GM13977 (cell line): ENCODE measurements at places on chromosomes 5 and 9.
A peak's percentile ranks its signal among the peaks of the same experiment; 100 is the strongest.

- DNase-seq, result no peak
Observed at GRCh38 chr5:91103353-91104061, 279.6 kb downstream of the ARRDC3 start.

DNA sequence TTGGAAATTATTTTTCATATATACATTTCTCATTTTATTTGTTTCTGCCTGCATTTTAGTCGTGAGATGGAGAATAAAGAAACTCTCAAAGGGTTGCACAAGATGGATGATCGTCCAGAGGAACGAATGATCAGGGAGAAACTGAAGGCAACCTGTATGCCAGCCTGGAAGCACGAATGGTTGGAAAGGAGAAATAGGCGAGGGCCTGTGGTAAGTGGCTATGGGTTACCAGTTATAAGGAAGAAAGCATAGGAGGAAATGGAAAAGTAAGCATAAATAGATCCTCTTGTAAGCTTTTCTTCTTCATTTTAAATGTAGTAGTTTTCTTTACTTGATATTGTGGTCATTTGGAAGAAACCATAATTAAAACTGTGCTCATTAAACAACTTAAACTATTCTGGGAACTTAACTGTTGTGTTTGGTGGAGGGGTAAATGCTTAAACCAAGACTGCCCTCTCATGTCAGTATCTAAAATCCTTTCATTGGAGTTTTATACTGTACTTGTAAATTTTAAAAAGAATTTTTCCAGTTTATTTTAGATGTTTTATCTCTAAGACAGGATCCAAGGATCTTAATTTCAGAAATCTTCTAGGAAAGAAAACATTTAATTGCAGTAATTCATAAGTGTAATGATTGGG lies 41.3 kb downstream of the MAP3K1 start:
- DNase-seq, result no peak

DNA sequence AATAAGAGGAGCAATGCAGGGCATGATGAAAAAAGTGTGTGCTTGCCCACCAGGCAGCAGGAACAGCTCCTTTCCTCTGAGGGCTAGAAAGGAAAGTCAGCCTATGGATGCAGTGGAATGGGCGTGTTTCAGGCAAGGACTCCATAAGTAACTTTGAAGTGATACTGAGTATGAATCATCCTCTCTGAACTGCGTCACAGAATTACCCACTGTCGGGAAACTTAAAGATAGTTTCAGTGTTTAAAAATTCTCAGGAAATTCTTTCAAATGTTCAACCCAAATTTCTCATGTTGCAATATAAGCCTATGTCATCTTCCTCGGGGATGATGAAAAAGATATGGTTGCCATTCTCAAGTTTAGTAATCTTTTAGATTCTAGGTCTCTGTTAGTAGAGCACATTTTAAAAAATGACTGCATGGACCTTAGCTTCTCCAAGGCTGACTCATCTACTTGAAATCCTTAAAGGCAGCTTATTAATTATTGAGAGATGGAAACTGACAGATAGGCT lies 27.7 kb downstream of the PTCD2 start:
- DNase-seq, result peak; percentile 20

DNA sequence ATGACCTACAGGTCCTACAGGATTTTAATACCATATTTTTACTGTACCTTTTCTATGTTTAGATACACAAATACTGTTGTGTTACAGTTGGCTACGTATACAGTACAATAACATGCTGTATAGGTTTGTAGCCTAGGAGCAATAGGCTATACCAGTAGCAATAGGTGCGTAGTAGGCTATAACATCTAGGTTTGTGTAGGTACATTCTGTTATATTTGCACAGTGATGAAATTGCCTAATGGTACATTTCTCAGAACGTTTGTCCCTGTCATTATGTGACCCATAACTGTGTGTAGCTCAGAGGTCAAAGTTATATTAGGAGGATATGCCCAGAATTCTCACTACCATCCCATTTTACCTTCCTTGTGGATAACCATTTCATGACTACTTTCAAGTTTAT lies 59.7 kb downstream of the NIPBL start:
- no peak for DNase-seq

DNA sequence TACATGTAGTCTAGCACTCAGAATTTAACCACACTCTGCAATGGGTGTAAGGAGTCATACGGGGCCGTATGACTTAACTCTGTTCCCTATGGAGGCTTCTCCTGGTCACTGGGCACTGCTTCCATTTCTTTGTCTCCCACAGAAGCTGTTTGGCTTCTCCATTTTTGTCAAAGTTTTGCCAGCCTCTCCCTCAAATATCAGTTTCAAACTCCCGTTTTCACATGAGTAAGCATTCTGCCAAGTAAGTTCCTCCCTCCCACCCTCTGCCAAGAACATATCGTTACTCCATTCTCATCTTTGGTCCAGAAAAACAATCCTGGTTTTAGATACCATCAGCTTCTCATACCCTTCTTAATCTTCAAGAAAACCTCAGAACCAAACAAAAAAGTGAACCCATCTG lies 6.1 kb downstream of the AFAP1L1 start:
- no peak for DNase-seq

DNA sequence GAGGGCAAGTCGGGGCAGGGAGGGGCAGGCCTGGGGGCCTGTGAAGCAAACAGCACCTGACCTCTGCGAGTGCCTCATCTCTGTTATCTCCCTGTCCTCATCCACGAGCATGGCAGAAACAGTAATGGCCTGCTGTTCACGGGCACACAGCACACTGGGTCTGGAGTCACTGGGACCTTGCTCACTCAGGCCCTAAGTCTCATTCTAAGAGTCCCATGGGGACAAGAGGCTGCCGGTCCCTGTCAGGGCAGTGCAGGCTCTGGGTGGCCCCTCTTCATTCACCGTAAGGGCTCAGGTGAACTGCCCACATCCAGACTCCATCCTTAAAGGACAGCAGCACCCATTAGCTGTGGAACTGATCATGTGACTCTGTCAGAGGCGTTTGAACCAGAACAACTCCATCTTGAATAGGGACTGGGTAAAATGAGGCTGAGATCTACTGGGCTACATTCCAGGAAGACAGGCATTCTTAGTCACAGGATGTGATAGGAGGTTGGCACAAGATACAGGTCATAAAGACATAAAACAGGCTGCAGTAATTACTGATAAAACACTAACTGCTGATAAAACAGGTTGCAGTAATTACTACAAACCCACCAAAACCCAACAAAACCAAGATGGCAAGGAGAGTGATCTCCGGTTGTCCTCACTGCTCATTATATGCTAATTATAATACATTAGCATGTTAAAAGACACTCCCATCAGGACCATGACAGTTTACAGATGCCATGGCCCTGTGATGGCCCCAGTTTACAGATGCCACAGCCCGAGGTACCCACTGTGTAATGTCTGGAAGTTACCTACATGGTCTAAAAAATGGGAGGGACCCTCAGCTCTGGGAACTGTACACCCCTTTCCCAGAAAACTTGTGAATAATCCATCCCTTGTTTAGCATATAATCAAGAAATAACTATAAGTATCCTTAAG lies 28.7 kb downstream of the BICD2 start:
- no peak for DNase-seq

GRCh38 chr5:97745817-97746216 lies 562.8 kb upstream of the RIOK2 start:
- DNase-seq, result no peak

DNA sequence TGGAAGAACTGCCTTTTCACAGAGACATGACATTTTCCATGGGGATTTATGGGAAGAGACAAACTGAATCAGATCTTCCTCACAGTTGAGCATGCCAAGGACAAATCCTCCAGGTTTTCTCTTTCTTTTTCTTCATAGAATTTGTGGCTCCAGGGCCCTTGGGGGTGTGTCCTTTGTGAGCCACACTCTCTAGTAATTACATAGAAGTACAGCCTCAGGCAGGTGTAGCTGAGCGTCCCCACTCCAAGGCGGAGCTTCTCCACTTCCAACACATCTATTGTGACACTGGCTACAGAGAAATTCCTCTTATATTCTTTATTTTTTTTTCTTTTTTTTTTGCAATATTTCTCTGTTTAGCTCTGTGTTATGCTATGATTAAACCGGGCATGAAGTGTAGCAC lies 420.5 kb upstream of the CD180 start:
- no peak for DNase-seq

- DNase-seq, result no peak
Observed at GRCh38 chr5:33409435-33410170, 31.2 kb upstream of the TARS1 start.

GRCh38 chr5:177043958-177044357 lies 21.5 kb downstream of the ZNF346 start:
- no peak for DNase-seq

GRCh38 chr9:135703726-135704125 lies 1.7 kb downstream of the KCNT1 start:
- no peak for DNase-seq

- no peak for DNase-seq
Observed at GRCh38 chr5:73668017-73668416, 42.0 kb downstream of the ARHGEF28 start.

GRCh38 chr9:128818839-128819715 lies 777 bp downstream of the ENDOG start:
- peak; percentile 72 for DNase-seq

GRCh38 chr5:7881091-7881490 lies 12.1 kb downstream of the MTRR start:
- no peak for DNase-seq

GRCh38 chr5:72586788-72587530 lies 79.7 kb upstream of the ZNF366 start:
- no peak for DNase-seq

GRCh38 chr9:135281791-135282737 lies 194.6 kb downstream of the OLFM1 start:
- DNase-seq, result no peak

DNA sequence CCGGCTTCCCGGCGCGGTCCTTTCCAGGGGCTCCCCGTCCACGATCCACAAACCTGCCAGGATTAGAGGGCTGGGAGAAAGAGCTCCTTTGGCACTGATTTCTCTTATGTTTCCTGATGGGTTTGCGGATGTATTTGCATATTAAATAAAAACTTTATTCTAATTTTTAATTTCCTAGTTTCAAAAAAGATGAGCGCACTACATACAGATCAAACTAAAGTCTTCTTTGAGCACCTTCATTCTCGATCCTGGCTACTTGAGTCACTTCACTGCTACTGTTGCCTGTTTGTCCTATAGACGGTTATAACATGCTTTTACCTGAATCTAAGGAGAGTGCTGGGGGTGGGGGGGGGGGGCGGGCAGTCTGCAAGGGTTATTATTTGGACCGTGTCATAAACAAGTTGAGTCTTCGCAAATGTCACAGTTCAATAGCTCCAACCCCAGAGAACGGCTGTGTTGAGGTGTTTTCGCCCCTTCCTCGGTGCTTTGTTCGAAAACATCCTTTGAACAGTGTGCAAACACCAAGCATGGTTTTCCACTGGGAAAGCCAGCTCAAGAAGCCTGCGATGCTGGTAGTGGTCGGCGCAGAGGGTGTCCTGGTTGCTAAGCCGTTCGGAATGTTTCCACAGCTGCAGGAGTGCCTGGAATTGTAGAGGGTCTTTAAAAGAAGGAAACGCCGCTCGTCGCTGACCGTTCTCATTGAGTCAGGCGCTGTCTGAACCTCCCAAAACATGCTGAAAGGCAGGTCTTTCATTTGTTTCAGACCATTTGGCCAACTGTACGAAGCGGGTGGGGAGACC lies 1.1 kb upstream of the STK10 start:
- no peak for DNase-seq

GRCh38 chr5:95631991-95632675 lies 12.2 kb downstream of the GPR150 start:
- no peak for DNase-seq

- no peak for DNase-seq
Observed at GRCh38 chr5:57716661-57717060, 234.1 kb upstream of the ACTBL2 start.

- DNase-seq, result no peak
Observed at GRCh38 chr9:135241381-135242048, 154.0 kb downstream of the OLFM1 start.

- no peak for DNase-seq
Observed at GRCh38 chr9:128899566-128900322, 17.8 kb downstream of the LRRC8A start.

DNA sequence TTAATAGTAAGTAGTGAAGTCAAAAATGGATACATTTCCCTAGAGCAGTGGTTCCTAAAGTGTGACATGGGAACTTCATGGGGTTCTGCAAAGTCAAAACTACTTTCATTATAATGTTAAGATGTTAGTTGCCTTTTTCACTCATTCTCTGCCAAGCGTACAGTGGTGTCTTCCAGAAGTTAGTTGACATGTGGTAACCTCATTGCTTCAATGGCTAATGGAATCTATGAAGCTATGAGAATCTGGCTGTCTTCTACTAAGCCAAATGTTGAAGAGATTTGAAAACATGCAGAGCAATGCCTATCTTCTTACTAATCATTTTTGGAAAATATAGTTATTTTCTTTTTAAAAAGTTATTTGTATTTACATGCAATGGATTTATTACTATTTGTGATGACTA lies 111.8 kb downstream of the SLC12A2 start:
- DNase-seq, result no peak

DNA sequence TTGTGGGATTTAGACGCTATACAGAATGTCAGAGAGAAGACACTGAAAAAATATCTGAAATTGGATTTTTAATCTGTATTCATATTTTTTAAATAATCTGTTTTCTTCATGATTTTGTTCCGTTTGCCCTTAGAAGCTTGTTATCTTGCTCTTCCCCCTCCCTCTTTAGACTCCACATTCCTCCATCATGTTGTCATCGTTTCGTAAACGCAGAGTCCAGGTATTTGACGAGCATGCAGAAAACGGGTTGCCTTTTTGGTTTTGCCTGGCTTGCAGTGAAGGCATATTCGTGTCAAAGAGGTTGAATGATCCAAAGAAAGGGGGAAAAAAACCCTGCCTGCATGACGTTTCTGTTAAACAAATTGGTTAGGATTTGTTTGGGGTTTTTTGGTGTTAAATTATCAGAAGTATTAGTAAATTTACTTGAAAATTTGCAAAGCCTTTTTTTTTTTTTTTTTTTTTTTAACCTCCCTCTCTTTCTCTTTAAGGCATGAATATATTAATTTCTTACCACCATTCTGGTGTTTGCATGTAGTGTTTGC lies 2.9 kb downstream of the SPTAN1 start:
- no peak for DNase-seq

DNA sequence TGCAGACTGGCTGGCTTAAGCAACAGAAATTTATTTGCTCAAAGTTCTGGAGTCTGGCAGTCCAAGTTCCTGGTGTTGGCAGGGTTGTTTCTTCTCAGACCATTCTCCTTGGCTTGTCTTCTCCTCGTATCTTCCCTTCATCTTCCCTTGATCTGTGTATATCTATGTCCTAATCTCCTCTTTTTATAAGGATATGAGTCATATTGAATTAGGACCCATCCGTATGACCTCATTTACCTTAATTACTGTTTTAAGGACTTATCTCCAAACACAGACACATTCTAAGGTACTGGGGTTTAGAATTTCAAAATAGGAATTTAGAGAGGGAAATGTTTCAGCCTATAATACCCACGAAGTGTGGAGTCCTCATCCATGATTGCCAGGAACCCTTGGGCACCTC lies 13.1 kb upstream of the LPAR1 start:
- DNase-seq, result no peak
